Kidney glomerular epithelial cell (primary cell): ENCODE measurements at places on chromosomes 13 and 19.
A peak's percentile ranks its signal among the peaks of the same experiment; 100 is the strongest.

- no peak for DNase-seq
These were observed 1.5 kb upstream of the TUBB4A start for GRCh38 chr19:6503407-6504201.

DNA sequence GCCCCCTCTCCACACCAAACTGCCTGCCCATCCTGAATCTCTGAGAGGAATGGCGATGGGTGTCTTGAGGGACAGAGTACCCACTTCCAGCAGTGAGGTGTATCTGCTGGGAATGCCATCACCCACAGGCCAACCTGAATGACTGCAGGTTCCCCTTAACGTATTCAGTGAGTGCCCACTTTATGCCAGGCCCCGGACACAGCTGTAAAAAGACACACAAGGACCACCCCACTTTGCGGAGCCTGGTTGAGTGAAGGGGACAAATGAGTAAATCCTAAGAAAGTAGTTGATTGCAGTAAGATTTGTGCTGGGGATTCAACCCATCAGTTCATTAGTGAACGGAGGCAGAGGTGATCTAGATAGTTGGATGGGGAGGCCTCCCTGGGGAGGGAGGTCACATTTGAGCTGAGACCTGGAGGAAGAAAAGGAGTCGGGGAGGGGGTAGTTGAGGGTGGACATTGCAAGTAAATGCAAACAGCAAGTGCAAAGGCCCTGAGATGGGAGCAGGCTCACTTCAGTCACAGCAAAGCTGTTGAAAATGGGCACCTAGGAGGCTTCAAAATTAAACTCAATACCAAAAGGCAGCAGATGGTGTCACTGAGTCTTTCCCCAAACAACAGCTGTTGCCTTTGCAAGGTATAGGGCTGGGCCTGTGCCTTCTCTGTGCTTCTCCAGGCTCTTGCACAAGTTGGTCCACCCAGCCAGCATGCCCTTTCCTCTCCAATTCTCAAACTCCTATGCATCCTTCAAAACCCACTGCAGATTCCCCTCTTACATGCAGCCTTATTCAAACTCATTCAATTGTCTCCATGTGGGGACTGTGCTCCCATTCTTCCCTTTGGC lies 4.3 kb downstream of the GDF15 start:
- no peak for DNase-seq

- DNase-seq: no peak
These were observed 3.4 kb downstream of the EVI5L start for GRCh38 chr19:7833225-7834099.

- no peak for DNase-seq
These were observed 1599.2 kb downstream of the EFNB2 start for GRCh38 chr13:104936304-104936703.

DNA sequence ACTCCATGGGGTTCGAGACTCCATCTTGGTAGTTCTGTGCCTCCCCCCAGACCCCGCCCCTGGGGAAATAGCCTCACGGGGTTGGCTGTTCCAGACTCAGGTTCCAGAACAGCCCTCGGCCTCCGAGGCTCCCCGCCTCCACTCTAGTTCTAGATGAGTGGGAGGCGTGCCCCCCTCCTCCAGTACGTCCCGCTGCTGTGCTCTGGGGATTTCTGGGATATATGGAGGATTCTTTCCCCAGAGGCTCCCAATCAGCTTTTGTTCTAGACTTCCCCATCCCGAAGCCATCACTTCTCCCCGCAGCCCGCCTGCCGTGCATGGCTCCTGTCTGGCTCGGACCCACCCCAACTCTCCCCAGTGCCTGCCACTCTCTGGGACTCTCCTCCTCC lies 1.9 kb upstream of the CACNG7 start:
- no peak for DNase-seq

- DNase-seq: no peak
These were observed 953.2 kb downstream of the SLITRK6 start for GRCh38 chr13:84845907-84846619.

DNA sequence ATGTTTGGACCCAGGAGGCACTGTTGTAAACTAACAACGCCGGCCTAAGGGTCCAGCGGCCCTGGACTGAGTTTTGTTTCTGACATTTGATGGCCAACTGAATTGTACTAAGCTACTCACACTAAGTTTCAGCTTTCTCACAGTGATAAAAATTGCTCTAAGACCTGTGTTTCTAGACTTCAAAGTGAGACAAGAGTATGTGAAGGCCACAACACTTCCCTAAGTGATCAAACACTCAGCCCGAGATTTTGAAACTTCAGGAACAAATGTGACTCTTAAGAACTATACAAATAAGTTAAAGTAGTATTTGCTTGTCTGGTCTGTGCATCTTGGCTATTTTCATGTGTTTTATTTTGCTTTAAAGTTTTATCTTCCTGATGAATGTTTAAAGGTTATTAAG lies 30.2 kb downstream of the EFNB2 start:
- no peak for DNase-seq

- no peak for DNase-seq
These were observed 1.5 kb downstream of the MAST3 start for GRCh38 chr19:18098891-18099622.

DNA sequence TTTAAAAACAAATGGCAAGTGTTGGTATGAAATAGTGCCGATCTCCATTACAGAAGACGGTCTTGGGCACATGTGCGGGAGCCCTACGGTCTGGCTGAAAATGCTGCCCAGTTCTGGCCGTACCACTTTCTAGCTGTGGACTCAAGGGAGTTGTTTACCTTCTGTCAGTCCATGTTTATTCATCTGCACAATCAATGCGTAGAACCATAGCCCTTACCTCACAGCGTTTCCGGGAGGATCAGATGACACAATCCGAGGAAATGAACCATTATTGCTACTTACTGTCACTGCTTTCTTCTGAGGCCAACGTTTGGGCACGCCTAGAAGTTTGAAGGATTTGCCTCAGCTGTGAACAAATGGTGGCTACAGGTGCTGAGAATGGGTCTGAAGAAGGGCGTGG lies 31.2 kb downstream of the GADD45B start:
- DNase-seq: no peak

DNA sequence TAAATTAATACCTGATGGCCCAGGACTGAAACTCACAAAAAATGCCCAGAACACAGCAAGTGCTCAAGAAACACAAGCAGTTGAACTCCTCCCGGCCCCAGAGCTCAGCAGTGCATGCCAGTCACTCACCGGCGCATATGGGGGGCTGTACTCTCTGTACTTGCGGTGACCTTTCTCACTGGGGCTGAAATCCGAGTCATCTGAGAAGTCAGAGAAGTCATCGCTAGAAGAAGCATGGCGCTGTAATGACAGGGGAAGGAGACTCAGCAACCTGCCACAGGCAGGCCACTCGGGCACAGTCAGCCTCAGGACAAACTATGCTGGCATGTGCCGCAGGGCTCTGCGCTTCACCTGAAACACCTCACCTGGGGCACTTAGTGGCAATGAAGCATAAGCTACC lies 19.7 kb downstream of the ZC3H4 start:
- no peak for DNase-seq

DNA sequence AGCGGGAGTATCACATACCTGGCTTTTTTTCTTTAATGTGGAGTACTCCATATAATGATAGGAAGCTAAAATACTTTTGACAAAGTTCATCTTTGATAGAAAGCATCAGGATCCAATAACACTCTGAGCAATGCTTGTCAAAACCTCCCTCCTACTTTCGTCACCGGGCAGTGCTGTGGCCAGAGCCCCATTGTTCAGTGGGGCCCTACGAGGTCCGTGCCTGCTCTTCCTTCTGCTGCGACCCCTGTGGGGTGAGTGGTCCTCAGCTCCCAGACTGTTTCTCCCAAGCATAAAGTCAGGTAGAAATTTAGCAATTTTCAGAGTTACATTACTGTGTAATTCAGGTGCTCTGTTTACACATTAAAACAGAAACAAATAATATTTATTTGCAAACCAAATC lies 51.2 kb downstream of the ANKRD10 start:
- DNase-seq: no peak

GRCh38 chr13:59776924-59777690 lies 386.6 kb downstream of the DIAPH3 start:
- DNase-seq: peak; percentile 20

DNA sequence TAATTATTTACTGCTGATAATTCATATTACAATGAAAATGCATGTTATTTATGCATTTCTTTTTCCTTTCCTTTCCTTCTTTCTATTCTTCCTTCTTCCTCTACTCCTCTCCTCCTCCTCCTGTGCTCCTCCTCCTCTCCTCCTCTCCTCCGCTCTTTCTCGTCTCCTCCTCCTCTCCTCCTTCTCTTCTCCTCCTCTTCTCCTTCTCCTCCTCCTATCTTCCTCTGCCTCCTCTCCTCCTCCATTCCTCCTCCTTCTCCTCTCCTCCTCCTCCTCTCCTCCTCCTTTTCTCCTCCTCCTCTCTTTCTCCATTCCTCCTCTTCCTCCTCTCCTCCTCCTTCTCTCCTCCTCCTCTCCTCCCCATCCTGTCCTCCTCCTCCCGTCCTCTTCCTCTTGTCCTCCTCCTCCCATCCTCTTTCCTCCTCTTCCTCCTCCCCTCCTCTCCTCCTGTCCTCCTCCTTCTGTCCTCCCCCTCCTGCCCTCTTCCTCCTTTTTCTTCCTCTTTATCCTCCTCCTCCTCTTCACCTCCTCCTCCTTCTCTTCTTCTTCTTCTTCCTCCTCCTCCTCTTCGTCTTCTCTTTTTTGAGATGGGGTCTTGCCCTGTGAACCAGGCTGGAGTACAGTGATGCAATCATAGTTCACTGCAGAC lies 14.7 kb downstream of the ADGRE2 start:
- DNase-seq: no peak

DNA sequence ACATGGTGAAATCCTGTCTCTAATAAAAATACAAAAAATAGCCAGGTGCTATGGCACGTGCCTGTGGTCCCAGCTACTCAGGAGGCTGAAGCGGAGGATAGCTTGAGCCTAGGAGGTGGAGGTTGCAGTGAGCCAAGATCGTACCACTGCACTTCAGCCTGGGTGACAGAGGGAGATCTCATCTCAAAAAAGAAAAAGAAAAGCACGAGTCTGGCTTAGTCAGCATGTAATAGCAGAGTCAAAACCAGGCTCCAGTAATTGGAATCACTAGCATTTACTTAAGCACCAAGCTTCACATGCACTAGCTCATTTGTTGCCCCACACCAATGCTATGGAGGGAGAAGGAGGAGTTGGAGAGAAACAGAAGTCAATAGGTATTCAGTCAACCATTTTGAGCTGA lies 41.9 kb upstream of the SLC7A9 start:
- DNase-seq: no peak

GRCh38 chr13:35598233-35598632 lies 121.7 kb upstream of the MAB21L1 start:
- DNase-seq: no peak

DNA sequence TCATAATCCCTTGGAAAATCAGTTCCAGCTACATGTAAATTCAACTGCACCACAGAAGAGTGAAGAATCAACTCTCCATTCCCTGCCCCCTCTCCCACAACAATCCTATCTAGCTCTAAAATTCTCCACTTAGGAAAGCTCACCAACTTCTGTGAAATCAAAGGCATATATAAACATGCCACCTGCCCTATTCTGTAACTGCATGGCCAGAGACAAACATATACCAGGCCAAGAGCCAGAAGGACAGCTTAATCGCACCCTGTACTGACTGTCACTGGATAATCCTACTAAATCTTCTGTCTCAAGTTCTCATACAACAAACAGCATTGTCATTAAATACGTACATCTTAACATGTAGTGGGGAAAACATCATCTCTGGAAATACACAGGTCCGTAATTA lies 58.2 kb upstream of the EEF1AKMT1 start:
- DNase-seq: no peak

DNA sequence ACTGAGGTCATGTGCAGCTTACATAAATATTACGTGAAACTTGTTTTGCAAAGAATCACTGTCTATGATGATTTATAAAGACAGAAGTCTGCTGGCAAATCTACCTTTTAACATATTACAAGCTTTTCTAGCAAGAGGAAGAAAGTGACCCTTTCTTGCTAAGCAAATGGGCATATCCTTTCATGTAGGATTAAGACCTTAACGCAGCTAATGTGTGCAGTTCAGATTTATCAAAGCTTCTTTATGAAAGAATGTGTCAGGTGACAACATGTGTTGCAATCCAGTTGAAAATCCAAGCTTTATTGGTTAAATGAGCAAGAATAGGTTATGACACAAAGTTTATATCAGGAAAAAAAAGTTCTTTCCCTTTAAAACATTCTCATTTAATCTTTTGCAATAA lies 115.6 kb upstream of the NBEA start:
- DNase-seq: no peak

GRCh38 chr13:65882810-65883209 lies 1347.3 kb downstream of the PCDH9 start:
- DNase-seq: no peak

DNA sequence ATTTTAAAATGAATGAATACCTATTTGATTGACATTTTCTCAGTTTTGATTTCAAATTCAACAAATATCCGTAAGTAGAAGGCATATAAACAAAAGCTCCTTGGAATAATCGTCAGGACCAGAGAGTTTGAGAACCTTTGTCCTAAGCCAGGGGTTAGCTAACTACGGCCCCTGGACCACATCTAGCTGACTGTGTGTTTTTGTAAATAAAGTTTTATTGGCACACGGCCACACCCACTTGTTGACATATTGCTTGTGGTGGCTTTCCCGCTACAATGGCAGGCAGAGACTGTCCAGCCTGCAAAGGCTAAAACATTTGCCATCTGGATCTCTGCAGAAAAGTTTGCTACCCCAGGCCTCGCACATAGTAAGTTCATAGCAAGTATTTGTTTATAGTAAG lies 83.4 kb downstream of the GNG7 start:
- DNase-seq: no peak

DNA sequence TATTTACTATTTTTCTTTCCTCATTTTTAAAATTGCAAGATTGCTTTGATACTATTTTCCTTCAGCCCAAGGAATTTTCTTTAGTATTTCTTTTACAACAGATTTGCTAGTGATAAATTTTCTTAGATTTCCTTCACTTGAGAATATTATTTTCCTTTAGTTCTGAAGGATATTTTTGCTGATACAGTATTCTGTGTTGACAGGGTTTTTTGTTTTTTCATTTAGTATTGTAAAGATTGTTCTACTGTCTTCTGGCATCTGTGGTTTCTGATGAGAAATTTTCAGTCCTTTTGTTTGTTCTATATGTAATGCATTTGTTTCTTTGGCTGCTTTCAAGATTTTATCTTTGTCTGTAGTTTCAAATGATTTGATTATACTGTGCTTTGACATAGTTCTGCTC lies 20.7 kb downstream of the RAP2A start:
- no peak for DNase-seq

GRCh38 chr13:91241221-91241933 lies 106.1 kb upstream of the MIR17HG start:
- no peak for DNase-seq

DNA sequence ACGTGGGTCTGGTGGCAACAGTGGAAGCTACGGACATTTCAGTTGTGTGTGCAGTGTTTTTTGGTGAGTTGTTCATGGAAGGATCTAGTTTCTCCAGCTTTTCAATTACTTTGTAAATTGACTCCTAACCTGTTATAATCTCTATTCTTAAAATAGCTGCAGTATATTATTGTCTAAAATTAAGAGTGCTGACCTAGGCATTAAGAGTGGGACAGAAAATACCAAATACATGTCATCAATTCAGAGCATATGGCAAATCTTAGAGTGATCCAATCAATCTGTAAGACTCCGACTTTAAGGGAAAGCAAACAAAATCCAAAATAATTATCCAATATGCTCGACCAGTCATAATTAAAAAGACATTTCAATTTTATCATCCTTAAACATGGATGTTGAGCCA lies 338.1 kb upstream of the PCDH9 start:
- DNase-seq: no peak

GRCh38 chr13:28659621-28659970 lies 666 bp downstream of the POMP start:
- no peak for DNase-seq
